Gastroesophageal sphincter (tissue), 4 donors: ENCODE measurements at places on chromosomes 1 and 21.

GRCh38 chr1:231315887-231316286 is 21.8 kb downstream of the EXOC8 start:
- no peak for ATAC-seq

GRCh38 chr1:170931650-170932049 is 3.7 kb upstream of the MROH9 start:
- no peak for ATAC-seq

DNA sequence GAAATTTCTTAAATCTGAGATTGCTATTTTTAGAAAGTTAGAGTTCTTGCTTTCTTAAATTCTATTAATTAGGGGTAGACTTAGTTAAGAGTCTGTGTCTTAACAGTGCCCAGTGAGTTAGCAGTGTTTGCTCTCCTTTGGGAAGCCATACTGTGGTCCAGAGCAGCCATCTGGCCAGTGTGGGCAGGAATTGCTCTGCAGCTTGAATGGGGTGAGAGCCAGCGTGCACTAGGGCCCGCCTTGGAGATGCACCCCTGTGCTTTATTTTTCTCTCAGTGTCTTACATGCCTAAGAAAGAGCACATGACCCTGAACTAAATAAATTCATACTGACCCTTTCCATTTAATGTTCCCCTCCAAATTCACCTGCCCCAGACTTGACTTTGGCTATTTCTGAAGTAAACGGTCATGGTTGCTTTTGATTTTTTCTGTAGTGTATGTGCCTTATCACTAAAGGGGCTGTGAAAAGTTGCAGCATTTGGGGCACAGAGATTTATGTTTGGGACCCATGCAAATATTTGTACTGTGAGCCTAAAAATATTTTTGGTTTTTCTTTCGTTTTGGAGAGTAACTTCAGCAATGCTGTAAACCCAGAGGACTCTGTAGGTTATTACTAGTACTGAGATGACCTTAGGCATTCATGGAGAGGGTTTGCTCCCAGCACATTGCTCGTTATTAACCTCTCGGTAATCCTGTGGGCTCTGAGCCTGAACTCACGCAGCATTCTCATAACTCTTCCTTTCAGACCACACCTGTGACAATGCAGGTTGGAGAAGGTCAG is 21.3 kb upstream of the KCNQ4 start:
- no peak for ATAC-seq

- no peak for ATAC-seq
Measured at GRCh38 chr1:24970399-24970753, 40.3 kb upstream of the RUNX3 start.

DNA sequence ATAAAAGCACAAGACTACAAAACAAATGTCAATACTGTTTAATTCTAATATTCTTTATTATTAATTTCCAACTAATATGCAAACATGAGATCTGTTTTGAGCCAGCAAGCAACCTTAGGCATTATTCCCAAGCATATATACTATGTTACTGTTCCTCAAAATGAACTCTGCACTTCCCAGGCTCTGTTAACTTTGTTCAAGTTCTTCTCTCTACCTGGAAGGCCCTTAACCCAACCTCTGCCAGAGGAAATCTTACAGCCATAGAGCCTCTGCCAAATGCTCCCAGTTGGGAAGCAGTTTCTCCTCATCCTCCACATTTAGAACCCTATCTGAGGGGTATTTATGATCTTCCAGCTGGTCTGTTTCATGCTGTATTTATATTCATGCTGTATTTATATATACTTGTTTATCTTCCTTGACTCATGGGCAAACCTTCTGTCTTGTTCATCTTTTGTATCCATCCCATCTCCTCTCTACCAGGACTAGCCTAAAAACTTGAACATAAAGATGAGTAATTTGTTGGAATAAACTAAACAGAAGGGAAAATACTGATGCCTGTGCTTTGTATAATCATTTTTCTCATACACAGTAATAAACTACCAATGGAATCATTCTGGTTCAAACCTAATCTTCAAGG is 5.3 kb downstream of the IVNS1ABP start:
- ATAC-seq = no peak
